ENCODE measurements at places on chromosomes 6 and 20.

GRCh38 chr6:44446626-44447300 is 59.3 kb downstream of the CDC5L start:
- DNase-seq, result no peak

DNA sequence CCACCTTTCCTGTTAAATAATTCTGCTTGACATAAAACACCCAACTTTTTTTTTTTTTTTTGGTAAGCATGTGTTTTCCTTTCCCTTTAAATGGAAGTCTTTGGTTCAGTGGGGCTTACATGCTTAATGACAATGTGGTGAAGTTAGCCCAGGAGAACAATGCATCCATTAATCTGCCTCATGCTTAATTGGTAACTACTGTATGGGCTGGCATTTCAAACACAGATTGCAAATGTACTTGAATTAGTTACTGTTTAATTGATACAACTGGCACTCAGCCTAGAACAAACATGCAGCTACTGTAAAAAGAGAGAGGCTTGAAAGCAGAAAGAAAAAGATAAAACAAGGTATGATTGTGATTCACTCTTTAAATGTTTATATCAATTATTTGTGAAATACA is 483.6 kb upstream of the NOX3 start:
- no peak for DNase-seq

GRCh38 chr20:40843251-40843650 is 154.2 kb upstream of the MAFB start:
- DNase-seq, result no peak

DNA sequence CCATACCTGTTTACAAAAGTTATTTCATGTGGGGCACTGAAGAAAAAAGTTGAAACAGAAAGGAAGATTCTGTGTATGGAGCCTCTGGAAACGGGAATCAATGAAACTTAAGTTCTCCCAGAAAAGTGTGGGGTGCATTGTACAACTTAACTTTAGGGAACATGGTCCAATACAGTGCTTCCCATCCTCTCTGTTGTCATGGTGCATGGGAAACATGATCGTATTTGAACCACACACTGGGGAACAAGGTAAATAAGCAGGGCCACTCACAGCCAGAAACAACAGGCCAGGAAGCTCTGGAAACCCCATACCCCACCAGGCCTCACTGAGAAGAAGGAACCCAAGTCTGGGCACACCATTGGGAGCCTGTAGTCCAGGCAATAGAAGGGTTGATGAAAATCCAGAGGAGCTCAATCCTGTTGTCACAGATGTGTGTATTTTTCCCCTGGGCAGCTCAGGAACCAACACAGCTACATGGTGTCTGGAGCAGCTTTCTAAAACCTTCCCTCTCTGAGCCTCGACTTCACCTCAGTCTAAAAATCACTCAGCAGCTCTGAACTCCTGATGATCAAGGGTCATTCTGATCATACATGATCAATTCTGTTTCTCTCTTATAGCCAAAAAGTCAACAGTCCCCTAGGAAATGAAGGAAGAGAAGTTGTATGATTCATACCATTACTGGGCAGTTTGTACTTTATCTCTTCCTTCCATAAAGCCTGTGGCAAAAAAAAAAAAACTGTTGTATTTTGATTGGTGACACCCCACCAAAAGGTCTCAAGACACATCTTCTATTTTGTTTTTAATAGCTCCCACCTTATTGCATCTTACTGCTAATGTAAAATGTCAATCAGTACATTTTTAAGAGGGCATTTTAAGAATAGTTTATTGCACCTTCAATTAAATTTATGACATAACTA is 198.5 kb upstream of the TAB2 start:
- no peak for DNase-seq

DNA sequence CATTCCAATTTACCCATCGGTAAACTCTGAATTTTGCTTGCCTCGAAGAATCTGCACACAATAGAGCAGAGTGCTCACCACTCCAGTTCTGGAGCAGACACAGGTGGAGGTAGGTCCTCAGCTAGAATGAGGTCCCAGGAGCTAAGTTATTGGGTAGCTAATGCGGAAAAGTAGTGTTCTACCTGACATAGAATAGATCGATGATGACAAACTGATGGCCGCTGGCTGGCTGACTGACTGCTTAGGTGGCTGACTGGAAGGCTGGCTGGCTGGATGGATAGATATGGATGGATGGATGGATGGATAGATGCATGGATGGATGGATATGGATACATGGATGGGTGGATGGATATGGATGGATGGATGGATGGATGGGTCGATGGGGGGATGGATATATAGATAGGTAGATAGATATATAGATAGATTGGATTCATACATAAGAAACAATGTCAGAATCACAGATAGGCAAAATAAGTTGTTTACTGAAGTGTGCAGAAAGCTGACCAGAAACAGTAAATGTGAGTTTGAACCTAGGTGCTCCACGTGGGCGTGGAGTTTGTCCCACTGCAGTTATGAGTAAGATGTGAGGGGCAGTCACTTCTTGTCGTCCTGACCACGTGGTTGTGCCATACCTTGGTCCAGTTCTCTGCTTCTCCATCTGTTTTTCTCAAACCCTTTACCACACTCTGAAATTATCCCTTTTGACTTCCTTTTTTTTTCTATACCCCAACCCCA is 62.1 kb downstream of the TBXT start:
- no peak for DNase-seq

DNA sequence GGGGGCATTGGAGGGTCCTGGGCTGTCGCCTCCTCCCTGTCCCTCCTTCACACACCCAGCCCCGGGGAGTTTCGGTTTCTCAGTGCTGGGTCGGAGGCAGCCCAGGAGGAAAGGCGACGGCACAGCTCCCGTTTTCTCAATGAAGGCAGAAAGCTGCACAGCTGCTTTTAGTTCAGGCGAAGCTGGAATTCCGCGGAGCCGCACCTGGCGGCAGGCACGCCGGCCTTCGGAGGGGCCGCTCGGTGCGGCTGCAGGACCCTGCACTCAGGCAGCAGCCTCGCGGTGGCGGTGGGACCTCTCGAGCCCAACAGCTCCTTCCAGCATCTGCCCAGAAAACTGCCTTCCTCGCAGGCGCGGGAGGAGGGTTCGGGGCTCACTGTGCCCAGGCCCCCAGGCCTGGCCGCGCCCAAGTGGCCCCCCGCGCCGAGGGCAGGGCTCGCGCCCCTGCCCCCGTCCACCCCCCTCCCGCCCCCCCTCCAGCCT is 4.6 kb downstream of the FOXQ1 start:
- no peak for DNase-seq

DNA sequence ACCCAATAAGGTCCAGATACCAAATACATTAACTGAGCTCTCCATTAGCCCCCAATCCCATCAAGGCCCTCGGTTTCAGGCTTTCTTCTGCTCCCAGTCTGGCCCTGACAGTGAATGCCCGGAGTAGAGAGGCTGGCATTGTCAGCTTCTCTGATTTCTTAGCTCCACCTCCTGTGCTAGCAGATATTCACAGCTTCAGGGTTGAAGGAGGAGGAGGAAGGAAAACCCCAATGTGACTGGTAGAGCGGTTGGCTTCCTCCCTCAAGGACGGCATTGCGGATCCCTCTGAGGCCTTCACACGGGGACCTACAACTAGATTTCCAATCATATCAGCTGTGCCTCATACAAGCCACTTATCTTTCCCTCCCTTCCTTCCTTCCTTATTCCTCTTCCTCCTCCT is 164.1 kb upstream of the SYNDIG1 start:
- no peak for DNase-seq

DNA sequence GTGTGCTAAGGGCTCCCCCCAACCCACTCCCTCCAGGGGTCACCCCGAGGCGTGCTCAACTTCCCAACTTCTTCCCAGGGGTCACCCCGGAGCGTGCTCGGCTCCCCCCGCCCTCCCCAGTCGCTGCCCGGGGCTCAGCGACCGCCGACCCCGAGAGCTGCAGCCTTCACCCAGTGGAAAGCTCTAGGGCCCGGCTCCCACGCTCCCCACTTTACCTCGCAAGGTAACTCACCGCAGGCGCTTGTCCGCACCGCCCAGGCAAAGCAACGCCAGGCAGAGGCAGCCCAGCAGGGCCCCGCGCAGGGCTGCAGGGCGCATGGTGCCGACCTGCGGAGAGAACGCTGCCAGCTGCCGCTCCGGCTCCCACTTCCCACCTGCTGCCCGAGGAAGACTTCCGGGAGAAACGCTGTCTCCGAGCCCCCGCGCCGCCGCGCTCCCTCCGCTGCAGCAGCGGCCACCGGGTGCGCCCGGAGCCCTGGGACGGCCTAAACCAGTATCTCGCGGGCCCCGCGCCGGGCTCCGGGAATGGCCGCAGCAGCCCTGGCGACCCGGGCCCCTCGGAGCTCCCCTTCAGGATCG is 396 bp downstream of the RNASET2 start:
- no peak for DNase-seq

DNA sequence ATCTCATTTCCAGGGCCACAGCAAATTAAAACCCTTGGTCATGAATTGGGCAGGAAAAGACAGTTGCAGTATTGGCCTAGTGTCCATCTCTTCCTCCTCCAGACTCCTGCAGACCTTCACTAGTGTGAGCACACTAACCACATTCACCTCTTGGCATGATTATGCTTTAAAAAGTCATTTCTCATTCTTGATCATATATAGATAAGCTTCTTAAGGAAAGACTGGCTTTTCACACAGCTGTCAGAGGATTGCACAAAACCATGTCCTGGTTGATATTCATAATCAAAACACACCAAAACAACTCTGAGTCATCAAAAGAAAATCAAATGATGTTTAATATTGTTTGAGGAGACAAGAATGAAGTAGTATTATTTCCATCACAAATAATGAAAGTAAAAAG is 52.1 kb downstream of the TMEM200A start:
- DNase-seq, result no peak

DNA sequence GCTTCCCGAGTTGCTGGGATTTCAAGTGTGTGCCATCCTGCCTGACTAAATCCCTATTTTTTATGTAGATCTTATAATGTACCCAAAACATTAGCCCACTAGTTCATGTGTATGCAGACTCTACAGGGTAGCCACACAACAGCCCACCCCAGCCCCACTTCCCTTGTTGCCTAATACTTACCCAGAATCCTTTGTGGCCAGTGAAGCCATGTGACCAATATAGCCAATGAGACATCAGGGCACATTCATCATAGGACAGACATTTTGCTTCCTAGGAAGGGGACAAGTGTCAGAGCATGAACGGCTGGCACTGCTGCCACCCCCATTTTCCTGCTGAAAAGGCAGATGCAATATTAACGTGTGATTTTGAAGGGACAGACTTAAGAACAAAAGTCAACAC is 36.0 kb upstream of the TCP11 start:
- DNase-seq, result no peak

DNA sequence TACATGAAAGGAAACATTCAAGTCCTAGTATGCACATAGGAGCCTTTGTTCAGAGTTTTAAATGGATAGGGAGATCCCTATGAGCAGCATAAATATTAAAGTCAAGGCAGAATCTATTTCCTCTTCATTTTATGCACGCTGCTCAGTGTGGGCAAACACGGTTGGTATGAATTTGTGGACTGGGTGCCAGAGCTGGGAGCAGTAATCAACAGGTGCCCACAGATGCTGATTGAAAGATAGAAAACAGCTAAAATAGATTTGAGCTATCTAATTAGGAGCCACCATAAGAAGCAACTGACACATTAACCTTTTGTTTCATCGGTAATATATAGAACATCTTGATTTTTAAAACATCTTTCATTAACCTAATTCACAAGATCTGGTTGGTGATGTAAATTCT is 175.5 kb downstream of the EYS start:
- DNase-seq, result no peak

DNA sequence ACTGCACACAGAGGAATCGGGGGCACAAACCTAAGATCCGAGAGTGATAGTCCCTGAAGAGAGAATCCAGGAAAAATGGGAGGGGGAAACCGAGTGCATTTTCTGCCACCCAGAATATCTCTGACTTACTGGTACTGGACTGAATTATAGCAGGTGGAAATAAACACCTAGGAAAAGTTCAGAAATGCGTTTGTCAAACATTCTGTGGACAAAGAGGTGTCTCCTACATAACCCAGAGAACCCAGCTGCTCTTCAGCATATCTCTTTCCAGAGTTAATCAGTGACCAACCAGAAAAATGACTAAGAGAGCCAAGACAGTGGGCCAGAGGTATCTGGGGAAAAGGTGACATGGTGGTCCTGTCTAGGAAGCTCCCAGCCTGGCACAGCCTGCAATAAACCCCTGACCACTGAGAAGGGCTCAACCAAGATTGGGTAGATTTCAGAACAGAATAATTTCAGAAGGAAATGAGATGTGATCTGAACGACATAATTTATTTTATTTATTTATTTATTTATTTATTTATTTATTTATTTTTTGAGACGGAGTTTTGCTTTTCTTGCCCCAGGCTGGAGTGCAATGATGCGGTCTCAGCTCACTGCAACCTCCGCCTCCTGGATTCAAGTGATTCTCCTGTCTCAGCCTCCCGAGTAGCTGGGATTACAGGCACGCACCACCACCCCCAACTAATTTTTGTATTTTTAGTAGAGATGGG is 6.0 kb upstream of the VNN1 start:
- no peak for DNase-seq

DNA sequence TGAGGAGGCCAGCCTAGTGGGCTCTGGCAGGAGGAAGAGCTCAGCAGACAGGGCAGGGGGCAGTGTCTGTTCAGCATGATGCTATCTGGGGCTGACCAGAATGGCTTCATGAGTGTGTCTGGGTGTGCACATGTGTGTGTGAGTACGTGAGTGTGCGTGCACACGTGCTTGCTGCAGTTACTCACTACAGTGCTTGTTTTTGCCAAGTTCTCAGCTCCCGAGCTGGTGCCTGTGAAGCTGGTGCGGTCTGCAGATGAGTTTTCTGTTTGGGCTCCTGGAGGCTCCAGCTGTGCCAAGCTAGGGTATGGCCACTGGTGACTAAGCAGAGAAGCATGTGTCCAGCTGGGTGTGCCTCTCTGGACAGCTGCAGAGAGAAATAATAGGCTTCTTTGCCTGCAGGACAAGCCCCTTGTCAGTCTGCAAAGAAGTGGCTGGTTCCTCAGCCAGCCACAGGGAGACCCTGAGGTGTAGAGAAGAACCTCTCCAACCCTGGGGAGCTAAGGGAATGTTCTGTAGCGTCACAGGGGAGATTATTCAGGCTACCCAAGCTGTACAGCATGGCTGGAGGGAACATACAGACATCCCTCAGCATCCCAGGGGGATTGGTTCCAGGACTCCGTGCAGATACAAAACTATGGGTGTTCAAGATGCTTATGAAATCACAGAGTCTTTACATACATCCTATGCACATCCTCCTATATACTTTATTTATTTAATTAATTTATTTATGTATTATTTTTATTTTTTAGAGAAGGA is 40.2 kb upstream of the FAM50B start:
- no peak for DNase-seq

GRCh38 chr6:157716251-157716995 is 106.6 kb upstream of the SNX9 start:
- DNase-seq, result no peak

GRCh38 chr20:36314734-36315544 is 8.8 kb downstream of the DLGAP4 start:
- DNase-seq, result no peak

DNA sequence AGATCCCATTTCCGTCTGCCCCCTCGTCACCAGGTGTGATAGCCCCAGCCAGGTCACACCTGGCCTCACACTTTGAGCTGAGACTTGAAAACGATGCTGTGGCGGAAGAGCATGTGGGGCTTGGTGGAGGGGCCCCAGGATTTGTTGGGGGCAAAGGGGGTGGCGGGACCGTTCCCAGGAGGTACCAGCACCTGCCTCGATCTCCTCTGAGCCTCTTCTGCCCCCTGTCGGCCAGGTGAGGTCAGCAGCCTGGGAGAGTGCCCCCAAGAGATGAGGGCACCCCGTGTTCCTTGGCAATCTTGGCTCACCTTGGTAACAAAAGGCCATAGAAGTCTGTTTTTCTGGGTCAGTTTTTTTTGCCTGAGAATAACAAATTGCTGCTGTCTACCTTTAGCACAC is 25.4 kb downstream of the SPATA2 start:
- DNase-seq, result no peak

GRCh38 chr6:164927288-164928056 is 381.9 kb downstream of the C6orf118 start:
- peak; percentile 21 for DNase-seq
